Aorta (tissue), 5 donors: ENCODE measurements at places on chromosomes 4 and X.

- DNase-seq = no peak
Observed at GRCh38 chr4:164572877-164573279, 181.1 kb upstream of the SMIM31 start.

- DNase-seq = peak; percentile 88
Observed at GRCh38 chr4:90127223-90127705, at the start of gene CCSER1. TSS of gene CCSER1 (plus strand) at chr4:90127394.

GRCh38 chrX:118423558-118423957 is 72.1 kb upstream of the DOCK11 start:
- no peak for DNase-seq

GRCh38 chr4:55973650-55974049 is 24.9 kb downstream of the CEP135 start:
- DNase-seq = no peak

- no peak for DNase-seq
Observed at GRCh38 chr4:38560768-38561558, 103.0 kb upstream of the KLF3 start.

DNA sequence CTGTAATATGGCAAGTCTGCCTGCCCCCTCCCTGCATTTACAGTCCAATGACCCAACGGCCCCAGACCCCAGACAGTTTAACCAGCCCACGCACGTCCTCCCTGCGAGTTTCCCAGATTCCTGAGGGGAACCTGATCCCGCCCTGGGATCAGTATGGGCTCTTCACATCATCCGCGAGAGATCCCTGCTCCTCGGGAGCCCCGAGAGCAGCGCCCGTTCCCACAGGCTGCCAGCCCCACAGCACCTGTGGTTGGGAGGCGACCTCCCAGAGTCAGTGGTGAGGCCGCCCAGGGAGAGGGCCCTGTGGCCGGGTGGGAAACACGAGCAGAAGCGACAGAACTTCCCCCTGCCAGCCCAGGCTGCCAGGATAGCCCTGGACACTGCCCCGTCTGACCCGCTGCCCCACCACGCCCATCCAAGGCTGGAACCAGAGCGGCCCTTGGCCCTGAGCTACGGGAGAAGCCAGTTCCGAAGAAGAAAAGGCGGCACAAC is 32.8 kb downstream of the TSC22D3 start:
- peak; percentile 72 for DNase-seq

- DNase-seq = no peak
Observed at GRCh38 chr4:113781439-113782040, 20.0 kb upstream of the CAMK2D start.
